Activated CD8-positive, alpha-beta memory T cell treated with anti-CD3 and anti-CD28 coated beads, Interleukin-2, amount 10 ng/mL, durations not matched to agents 7 days and 5 days (primary cell): ENCODE measurements at places on chromosomes 4 and X.

DNA sequence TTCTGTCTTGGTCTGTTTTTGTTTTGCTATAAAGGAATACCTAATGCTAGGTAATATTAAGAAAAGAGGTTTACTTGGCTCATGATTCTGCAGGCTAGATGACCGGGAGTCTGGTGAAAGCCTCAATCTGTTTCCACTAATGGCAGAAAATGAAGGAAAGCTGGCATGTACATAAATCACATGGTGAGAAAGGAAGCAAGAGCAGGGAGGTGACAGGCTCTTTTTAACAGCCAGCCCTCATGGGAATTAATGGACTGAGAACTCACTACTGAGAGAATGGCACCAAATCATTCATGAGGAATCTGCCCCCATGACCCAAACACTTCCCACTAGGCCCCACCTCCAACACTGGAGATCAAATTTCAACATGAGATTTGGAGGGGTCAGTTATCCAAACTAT lies 27.6 kb downstream of the SATL1 start:
- no peak for DNase-seq

GRCh38 chr4:866761-867390 lies 40.9 kb upstream of the CPLX1 start:
- no peak for DNase-seq

GRCh38 chr4:105068516-105068915 lies 78.2 kb upstream of the TET2 start:
- no peak for DNase-seq

DNA sequence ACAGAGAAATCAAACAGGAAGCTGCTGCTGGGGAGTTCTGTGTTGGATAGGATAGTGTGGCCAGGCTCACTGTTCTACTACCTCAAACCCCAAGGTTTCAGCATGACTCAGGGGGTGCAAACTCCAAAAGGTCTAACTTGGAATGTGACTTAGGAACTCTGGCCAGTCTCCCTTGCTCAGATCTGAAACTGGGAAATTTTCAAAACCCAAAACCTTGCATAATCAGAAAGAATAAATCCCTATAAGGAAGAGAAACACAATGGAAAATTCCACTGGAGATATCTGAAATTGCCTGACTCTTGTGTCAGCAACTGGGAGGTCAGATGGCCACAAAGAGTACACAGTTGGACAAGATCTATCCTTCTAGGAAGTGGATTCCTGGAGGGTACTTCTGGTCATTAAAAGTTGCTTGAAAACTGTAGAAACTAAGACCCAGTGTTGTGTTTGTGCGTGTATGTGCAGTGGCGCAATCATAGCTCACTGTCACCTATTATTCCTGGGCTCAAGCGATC lies 58.0 kb downstream of the PPEF2 start:
- DNase-seq, result no peak

GRCh38 chr4:75834772-75835154 lies 67.5 kb downstream of the PPEF2 start:
- no peak for DNase-seq
